ENCODE measurements at places on chromosomes 3 and 15. TPM values are rescaled to one million over a fixed set of nuclear protein-coding genes. Genes with fewer than 3 reads are reported as not detected.

The WDR49 gene
- not detected for total RNA-seq

The ECE2 gene
- not detected for total RNA-seq

The FYTTD1 gene
- total RNA-seq, result 51.6 TPM

The TP63 gene
- total RNA-seq, result under 0.01 TPM

The C3orf49 gene
- not detected for total RNA-seq

The RTP2 gene
- not detected for total RNA-seq

The EPHA3 gene
- 5.2 TPM for total RNA-seq

The LRRC3B gene
- not detected for total RNA-seq

The WNT7A gene
- not detected for total RNA-seq

The SCN5A gene
- 0.16 TPM for total RNA-seq

The MESD gene
- 19.9 TPM for total RNA-seq

The MUC4 gene
- not detected for total RNA-seq

The ARNT2 gene
- total RNA-seq, result 6.1 TPM

The PSTPIP1 gene
- total RNA-seq, result not detected

The GPR171 gene
- not detected for total RNA-seq

The CHAC1 gene
- total RNA-seq, result 56.2 TPM

The GOLGA8Q gene
- not detected for total RNA-seq

The PLSCR5 gene
- total RNA-seq, result not detected

The CASR gene
- total RNA-seq, result not detected

The KBTBD13 gene
- not detected for total RNA-seq

The TMEM44 gene
- total RNA-seq, result 42.8 TPM

The AADACL2 gene
- not detected for total RNA-seq

The PLSCR2 gene
- not detected for total RNA-seq

The ACKR4 gene
- total RNA-seq, result 1.5 TPM

The MYEF2 gene
- 8.3 TPM for total RNA-seq

The FOXB1 gene
- not detected for total RNA-seq

The TMEM158 gene
- 26.5 TPM for total RNA-seq

The RGMA gene
- 7.0 TPM for total RNA-seq

The AGBL1 gene
- not detected for total RNA-seq

The FBXL22 gene
- total RNA-seq, result not detected

The MKRN2OS gene
- not detected for total RNA-seq

The IL17RD gene
- 1.3 TPM for total RNA-seq

All from cardiac atrium fibroblast (primary cell).